Cardiac septum (tissue), 1 donor: ENCODE measurements at places on chromosomes 13 and 19. TPM values are rescaled to one million over a fixed set of nuclear protein-coding genes. Genes with fewer than 3 reads are reported as not detected.

GRCh38 chr13:43003010-43003409 is 11.0 kb upstream of the EPSTI1 start:
- no peak for DNase-seq

DNA sequence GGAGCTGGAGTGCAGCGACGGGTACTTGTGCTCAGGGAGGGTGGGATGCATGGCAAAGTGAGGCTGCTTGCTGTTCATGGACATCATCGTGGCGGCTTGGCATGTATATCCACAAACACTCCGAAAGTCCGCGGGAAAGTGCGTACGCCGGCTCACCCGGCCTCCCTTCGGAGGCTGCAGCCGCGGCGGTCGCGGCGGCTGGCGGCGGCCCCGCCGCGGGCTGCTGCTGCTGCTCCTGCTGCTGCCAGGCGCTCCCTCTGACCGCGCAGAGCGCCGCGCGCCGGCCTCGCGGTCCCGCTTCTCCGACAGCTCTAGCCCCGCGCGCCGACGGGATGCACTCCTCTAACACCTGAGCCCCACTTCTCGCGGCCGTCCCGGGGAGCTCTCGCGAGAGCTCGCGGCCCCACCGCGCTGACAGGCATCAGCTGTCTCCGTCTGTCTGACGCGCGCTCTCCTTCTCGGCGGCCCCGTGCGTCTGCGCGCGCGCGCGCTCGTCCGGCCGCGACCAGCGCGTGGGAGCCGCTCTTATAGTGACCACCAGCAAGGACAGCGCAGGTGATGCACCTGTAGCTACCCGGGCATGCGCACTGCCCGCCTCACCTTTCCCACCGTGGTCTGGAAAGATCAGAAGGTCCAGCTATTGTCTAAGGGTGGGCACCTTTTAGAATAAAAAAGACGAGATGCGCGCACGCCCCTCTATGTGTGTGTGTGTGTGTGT is at the start of gene POU4F1:
TSS of gene POU4F1 (minus strand) at position 313 of the 718 bp plus-strand sequence. CDS start at position 87, 226 bp downstream.
- DNase-seq = no peak

DNA sequence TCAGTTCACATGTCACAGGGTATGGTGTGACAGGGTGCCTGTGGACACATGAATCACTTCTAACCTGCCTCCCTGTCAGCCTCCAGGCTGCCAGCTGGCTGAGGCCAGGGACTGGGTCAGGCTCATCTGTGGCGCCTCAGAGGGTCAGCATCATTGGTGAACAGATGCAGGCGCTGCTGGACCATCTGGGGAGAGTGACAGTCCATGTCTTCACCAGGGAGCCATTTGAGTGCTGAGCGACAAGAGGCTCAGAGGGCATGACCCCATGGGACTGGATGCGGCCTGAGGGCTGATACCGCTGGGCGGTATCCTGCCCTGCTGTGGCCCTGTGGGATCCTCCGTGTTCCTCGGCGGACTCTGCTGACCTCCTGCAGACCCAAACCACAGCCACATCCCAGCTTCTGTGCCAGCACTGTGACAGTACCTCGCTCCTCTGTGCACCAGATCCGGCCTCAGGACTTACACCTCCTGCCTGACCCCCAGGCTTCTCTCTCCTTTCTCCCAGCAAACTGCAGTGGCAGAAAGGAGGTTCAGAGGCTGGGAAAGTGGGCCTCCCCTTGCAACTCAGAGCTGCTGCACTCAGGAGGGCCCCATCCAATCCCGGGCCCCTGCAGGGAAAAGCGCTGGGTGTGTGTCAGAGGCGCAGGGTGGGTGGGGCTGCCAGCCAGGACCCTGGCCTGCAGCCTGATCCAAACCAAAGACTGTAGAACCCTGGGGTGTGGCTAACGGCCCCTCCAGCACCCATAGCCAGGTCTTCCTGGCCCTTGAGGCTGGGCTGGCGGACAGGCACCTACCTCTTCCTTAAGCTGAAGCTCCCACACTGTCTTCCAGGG is 10.2 kb downstream of the ACTMAP start:
- no peak for DNase-seq

GRCh38 chr13:74644229-74644628 is 510.0 kb upstream of the KLF12 start:
- DNase-seq = no peak

DNA sequence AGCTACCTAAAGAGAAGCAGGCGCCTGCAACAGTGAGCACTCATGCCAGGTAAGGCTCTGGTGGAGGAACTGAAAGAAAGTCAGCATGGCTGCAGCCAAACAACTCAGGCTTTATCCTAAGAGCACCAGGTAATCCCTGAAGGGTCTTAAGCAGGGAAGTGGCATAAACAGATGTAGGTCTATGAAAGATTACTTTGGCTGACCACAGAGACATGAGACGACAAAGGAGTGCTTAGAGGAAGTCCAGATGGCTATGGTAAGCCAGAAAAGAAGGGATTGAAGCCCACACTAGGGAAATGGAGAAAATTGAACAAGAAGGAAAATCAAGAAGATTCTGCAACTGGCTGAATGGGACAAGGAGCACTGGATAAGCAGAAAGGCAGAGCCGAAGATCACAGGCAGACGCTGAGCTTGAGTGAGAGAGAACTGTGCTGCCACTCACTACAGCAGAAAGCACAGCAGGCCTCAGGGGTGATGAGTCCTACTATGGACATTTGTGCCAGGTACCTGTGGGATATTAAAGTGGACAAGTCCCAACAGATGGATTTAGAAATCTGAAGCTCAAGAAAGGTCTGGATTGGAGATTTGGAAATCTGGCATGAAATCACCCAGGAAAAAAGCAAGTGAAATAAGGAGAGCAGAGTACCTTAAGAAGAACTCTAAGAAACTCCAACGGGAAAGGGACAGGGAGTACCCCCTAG is 4.2 kb downstream of the RCBTB1 start:
- no peak for DNase-seq

The TUBB4A gene
- total RNA-seq = 0.40 TPM

DNA sequence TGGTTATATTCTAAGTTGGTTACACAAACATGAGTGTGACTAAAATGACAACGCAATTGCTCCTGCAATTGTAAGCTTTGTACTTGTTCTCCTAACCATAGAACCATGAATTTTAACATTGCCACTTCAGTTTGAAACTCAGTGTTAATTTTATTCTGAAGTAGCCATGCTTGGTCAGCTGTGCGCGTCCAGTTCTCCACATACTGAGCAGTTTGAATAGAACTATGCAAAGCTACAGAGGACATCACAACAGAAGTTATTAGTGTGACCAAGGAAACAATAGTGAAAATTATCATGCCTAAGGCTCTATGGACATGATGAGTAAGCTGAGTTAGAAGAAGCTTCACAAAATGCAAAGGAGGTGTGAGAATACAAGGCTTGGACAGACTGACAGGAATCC is 19.6 kb upstream of the ZNF100 start:
- DNase-seq = no peak

The ZNF627 gene
- 6.4 TPM for total RNA-seq

DNA sequence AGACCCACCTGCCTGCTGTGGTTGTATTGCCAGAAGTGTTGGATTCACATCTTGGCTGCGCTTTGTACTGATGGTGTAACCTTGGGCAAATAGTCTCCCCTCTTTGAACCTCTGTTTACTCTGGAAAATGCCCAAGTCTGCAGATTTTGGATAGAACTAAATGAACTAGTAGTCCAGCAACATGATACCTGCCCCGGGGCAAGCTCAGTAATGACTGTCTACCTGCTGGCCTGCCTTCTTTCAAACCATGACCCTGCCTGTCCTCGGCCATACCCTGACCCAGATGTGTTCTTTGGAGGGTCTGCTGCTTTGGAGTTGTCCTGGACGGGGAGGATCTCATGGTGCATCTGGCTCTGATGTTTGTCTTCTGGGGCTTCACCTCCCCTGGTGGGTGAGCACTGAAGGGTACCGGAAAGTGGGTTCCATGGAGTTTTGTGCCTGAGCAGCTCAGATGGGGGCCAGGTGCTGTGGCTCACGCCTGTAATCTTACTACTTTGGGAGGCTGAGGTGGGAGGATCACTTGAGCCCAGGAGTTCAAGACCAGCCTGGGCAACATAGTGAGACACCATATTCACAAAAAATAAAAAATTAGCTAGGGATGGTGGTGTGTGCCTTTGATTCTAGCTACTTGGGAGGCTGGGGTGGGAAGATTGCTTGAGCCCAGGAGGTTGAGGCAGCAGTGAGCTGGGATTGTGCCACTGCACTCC is 59.5 kb downstream of the TNFRSF19 start:
- no peak for DNase-seq

The LILRA6 gene
- total RNA-seq = 2.7 TPM

GRCh38 chr13:37102896-37103295 is 2.6 kb downstream of the CSNK1A1L start:
- DNase-seq = no peak

- DNase-seq = no peak
These were observed 195.2 kb downstream of the TSHZ3 start for GRCh38 chr19:31154021-31154420.

GRCh38 chr19:46818812-46819211 is 30.4 kb upstream of the SLC1A5 start:
- no peak for DNase-seq

DNA sequence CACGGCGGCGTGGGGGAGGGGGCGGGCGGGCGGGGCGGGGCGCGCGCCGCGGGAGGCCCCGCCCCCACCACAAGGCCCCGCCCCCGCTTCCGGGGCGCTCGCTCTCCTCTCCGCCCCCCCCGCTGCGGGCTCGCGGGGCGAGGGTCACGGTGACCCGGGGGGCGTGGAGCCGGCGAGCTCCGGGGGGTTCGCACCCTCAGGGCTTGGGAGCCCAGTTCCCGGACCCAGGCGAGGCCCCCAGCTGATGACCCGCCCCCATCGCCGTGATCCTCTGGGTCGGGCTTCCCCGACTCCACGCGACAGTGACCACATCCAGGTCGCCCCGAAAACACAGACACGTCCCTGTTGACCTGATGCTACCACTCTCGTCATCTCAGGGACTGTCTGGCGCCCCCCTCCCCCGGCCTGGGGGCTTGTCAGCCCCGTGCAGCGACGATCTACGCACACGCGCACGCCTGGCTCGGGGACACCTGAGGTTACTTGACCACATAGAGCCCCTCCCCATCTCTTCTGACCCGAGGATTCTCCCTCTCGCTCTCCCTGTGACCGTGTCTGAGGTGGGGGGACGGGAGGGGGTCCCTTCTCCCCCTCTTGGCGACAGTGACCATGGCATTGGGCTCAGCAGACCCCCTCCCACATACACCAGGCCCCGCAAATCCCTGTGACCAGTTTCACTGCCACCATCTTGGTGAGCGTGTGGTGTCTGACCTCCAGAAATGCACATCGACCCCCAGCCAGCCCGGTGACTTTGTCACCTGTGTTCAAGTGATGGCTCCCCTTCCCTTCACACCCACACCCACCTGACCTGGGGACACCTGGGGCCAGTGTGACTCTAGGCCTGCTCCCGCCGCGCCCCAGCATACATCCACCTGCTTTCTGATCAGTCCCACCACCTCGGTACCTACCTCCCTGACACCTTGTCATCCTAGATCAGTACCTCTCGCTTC is 670 bp downstream of the MAP2K7 start:
- DNase-seq = no peak

- no peak for DNase-seq
These were observed 26.1 kb downstream of the ATP11A start for GRCh38 chr13:112715715-112716460.

- DNase-seq = no peak
These were observed 130.8 kb downstream of the ATP8A2 start for GRCh38 chr13:25502551-25502950.

GRCh38 chr19:618674-619285 is 14.6 kb downstream of the POLRMT start:
- no peak for DNase-seq

The ONECUT3 gene
- not detected for total RNA-seq

DNA sequence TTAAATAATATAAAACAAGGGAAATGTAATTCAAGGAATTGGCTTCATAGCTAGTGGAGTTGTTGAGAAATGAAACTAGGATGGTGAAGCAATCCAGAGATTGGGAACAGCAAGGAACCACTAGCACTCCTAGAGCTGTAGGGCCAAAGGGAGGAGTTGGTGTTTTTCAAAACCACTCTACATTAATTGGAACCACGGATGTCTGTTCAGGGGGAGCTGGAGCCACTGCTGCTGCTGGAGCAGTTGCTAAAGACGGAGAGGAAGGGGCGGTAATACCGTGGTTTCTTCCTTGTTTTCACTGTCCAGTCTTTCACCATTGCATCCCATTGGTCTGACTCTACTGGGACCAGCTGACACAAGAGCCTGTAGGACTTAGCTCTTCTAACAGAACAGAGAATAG is 8.5 kb downstream of the DNAJC15 start:
- no peak for DNase-seq

DNA sequence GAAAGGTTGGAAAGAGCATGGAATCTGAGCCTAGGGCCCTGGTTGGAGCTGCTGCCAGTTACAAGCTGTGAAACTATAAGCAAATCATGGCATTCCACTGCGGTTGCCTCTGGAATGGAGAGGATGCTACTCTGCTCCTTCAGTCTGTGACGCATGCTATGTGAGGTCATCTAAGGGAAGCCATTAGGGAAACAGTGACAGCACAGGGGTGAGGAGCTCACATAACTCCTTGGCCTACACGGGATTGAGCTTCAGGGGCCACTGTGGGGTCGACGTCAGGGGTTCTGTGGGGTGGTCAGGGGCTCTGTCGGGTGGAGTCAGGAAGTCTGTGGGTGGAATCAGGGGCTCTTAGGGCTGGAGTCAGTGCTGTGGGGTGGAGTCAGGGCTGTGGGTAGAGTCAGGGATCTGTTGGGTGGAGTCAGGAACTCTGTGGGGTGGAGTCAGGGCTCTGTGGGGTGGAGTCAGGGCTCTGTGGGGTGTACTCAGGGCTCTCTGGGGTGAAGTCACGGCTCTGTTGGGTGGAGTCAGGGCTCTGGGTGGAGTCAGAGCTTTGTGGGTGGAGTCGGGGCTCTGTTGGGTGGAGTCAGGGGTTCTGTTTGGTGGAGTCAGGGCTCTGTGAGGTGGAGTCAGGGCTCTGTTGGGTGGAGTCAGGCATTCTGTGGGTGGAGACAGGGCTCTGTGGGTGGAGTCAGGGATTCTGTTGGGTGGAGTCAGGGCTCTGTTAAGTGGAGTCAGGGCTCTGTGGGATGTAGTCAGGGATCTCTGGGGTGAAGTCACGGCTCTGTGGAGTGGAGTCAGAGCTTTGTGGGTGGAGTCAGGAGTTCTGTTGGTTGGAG is 35.8 kb upstream of the MEDAG start:
- peak; percentile 80 for DNase-seq

The NPAS1 gene
- total RNA-seq = 0.54 TPM

The PLEKHG2 gene
- total RNA-seq = 25.1 TPM

DNA sequence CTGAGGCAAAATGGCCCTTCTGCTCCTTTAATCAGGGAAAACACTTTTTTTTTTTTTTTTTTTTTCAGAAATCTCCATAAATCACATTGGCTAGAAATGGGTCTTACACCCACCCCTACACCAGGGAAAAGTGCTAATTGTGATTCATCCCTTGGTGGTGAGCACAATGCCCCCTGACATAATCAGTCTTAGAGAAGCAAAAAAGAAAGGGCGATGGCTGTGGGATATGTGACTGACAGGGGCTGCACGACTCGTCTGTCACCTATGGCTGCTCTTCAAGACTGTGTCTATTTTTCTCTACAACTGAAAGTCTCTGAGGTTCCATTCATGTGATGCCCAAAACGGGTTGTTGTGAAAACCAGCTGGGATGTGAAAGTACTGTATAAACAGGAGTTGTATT is 3.6 kb upstream of the GPC6 start:
- no peak for DNase-seq
